ENCODE measurements at places on chromosomes 7 and 10. TPM values are rescaled to one million over a fixed set of nuclear protein-coding genes. Genes with fewer than 3 reads are reported as not detected.

DNA sequence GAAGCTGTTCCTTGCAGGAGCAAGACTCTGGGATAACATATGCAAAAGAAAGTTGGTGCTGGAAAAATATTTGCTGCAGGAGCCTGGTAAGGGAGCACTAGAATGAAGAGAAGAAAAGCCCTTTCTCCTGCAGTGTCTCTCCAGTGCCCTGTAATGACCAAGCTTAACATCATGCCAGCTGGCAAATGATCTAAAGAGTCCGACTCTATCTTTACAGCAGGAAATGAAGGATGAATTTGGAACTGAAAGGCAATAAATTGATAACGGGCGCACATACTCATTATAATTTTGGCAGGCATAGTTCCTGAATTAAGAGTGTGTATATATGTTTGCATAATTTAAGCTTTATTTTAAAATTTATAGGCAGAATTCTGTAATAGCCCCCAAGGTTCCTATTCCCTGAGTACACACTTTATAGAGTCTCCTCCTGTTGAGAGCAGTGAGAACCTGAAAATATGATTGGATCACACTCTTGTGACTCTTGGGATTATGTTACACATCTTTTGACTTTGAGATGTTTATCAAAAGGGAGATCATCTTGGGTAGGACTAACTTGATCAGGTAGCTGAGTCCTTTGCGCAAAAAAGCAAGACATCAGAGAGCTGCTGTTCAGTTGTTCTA is 299.0 kb upstream of the MBL2 start:
- DNase-seq = no peak

NEUROD6 gene
- total RNA-seq = 600 TPM

GRCh38 chr10:19730167-19730906 is 85.9 kb upstream of the PLXDC2 start:
- no peak for DNase-seq

FIGNL1 gene
- total RNA-seq = 47.7 TPM

DNA sequence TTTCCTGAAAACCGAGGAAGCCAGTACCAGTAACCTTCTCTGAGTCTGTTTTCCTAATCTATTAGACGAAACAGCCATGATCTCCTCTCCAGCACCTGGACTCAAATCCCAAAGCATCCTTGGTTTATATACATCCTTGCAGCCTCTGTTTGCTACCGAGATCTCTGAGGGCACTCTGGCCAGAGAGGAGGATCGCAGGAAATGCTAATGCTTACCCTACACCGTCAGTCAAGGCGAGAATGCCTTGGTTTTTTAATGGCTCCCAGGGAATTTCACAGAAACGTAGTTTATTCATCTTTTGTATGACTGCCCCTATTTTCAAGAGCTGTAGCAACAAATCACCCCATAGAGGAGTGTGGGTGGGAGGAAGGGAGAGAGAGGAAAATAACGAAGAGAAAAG is 91.5 kb upstream of the CALN1 start:
- no peak for DNase-seq

GRCh38 chr7:11786186-11786585 is 45.8 kb downstream of the THSD7A start:
- DNase-seq = no peak

- DNase-seq = no peak
Observed at GRCh38 chr10:119350502-119351097, 143.2 kb downstream of the GRK5 start.

GRCh38 chr10:4865945-4866661 is 40.1 kb downstream of the AKR1E2 start:
- no peak for DNase-seq

DNA sequence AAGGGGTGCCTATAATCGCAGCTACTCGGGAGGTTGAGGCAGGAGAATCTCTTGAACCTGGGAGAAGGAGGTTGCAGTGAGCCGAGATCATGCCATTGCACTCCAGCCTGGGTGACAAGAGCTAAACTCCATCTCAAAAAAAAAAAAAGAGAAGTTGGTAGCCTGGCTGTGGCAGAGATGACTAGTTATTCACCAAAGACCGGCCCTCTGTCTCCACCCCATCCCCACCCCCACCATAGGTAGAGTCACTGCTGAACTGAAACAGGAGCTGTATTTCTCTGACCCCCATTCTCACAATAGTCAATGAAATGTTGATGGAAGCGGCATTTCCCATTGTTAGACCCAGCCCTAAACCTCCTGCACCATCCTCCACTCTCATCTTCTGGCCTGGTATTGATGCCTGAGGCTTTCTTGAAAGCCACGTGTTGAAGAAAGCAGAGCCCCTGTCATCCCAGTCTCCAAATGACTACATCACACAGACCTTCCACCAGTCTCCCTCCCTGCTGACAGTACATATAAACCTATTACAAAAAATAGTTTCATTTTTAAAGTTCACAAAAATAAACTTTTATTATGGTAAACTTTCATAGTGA is 9.4 kb upstream of the PIK3CG start:
- no peak for DNase-seq

- no peak for DNase-seq
Observed at GRCh38 chr7:33091641-33092191, 17.5 kb downstream of the RP9 start.

DNA sequence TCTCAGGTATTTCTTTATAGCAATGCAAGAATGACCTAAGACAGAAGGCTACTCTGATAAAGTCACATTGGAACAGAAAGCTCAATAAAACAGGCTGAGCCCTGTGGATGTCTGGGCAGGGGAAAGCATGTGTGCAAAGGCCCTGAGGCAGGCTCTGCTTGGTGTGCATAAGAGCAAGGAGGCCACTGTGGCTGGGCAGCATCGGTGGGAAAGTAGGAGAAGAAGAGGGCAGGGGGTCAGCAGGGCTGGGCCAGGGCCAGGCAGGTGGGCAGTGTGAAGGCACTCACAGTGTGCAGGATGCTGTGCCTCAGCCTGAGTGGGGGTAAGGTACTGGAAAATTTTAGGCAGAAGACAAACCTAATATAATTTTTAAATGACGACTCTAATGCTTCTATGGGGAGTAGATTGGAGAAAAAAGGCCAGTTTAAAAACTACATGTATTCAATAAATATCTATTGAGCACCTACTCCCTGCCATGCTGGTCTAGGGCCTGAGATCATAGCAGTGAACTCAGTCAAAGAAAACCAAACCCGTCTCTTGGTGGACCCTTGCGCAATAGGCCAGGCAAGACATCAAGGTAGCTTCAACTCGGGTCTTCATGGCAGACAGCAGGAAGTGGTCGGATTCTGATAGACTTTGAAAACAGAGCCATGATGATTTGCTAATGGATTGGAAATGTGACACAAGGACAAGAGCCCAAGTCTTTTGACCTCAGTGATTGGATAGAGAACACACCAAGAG is 572.3 kb downstream of the TCERG1L start:
- DNase-seq = no peak

- DNase-seq = no peak
Observed at GRCh38 chr7:69668339-69668870, 70.1 kb downstream of the AUTS2 start.

- DNase-seq = no peak
Observed at GRCh38 chr7:106100863-106101629, 11.1 kb downstream of the SYPL1 start.

DNA sequence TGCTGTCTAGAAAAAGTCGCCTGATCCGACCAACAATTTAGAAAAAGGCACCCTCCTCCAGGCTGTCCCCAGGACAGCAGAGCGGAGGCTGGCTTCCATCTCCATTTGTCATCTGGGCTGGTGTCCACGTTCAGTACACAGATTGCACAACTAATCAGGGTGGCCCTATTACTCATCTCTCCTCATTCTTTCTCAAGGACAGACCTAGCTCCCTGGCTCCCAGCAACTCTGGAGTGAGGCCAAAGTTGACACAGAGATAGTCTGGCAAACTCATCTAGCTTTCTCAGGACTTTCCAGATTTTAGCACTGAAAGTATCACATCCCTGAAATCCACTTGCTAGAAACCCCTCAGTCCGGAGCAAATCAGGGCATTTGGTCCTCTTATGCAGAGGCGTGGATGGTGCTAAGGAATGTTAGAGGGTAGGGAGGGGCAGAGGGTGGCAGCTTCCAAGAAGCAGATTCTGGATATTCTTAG is 75.1 kb downstream of the DNAH11 start:
- no peak for DNase-seq

DNA sequence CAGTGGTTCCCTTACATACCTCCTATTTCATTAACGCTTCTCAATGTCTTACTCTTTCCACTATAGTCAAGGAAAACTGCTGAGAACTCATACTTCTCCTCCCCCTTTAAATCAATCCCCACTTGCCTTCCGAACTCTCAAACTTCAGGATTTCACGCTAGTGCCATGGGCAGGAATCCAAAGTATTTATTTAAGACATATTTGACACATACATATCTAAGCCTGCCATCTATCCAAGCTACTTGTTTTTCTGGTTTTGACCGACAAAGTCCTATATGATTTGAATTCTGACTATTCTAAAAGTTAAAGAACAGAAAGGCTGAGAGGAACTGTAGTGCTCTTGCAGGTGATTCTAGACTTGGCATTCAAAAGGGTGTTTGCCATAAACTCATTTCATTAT is 51.8 kb downstream of the CCDC6 start:
- DNase-seq = no peak

- no peak for DNase-seq
Observed at GRCh38 chr7:114970308-114970707, 48.4 kb downstream of the MDFIC start.

DMTF1 gene
- total RNA-seq = 200 TPM

DNA sequence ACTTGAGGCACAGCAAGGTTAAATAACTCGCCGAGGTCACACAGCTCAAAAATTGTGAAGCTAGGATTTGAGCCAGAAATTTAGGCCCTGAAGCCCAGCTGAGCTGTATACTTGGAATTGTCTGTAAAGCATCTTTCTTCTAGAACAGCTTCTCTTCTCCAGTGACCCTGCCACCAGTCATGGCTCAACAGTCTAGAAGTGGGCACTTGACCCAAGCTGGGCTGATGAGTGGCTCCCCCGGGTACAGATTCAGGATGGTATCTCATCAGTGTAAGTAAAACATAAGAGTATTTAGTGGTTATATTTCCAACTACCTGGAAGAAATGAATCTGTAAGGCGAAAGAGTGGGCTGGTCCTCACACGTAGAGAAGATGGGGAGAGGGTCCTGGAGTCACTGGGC is 243.9 kb upstream of the GPR26 start:
- no peak for DNase-seq

LRRC61 gene
- 11.7 TPM for total RNA-seq

DNA sequence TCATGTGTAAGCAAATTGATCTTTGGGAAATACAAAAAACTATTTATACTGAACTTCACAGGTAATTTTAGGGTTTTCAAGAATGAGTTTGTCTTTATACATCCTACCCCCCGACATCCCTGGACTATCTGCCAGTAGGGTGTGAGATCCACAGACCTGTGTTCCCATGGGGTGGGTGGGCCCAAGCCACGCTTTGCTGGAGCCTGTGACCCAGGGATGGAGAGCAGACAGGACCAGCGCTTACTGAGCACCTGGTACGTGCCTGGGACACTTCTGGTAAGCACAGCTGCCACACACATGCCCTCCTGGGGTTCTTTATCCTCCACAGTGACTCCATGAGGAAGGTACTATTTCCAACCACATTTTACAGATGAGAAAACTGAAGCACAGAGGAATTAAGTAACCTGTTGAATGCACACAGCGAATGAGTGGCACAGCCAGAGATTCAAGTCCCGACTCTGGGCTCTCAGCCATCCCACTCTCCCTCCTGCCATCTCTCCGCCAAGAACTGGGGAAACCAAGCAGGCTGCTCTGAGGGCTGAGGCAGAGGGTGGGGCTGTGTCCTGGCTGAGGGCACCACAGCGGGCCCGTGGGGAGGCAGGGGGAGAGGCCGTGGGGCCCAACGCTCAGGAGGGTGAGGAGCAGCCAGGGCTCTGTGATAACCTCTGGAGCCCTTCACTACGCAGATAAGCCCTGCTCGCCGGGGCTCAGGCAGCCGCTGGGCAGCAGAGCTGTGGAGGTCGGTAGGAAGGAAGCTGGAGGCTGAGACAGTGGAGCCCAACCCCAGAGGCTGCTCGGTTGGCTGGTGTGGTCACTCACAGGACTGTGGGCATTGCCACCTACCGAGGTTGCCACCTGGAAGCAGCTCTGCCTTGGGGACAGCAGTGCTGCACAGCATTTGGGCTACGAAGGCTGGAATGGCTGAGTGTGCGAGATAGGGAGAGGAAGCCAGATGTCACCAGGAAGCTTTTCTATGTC is 124.2 kb downstream of the ARHGAP22 start:
- no peak for DNase-seq

DNA sequence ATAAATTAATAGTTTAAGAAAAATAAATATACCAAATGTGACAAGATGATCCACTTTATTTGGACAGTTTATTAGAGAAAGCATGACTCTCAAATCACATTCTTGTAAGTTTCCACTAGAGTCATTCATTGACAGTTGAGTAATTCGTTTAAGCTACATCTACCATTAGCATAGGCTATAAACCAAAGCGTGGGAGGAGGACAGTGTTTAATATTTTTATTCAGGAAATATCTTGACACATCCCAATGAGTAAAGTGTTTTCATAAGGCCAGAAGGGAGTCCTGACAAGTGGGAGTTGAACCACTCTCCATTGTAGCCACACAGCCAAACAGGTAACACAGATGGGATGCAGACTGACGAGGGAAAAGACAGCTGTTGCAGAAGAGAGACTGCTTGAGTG is 386.5 kb upstream of the SEMA3D start:
- DNase-seq = no peak

DNA sequence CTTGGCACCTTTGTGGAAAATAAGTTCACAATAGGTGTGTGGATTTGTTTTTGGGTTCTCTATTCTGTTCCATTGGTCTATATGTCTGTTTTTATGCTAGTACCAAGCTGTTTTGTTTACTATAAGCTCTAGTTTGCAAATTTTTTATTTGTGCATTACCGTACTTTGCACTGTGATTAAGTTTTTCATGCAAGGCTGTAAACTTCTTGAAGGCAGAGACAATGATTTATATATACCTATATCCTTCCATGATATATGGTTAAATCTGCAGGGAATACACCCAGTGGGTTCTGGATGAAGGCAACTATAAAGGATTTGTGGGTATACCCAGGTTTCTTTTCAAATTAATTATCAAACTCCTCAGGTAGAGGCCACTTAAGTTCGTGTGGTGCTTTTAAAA is 91.8 kb upstream of the PDLIM1 start:
- DNase-seq = no peak

DNA sequence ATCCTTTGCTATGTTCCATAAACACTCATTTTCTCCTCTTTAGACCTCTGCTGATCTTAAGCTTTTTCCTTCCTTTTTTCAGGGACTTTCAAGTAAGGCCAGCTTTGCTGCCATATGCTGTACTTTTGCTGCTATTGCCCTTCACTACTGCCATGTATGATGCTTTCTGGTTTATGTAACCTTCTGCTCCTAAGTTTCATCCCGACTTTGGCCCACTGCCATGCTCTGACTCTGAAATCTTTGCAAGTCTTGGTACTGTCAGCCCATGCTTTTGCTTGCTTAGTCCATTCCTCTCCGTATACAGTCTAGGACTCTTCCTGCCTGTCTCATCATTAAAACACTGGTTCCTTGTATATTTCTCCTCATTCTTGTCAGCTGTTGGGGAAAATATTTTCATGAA is 152.4 kb downstream of the RNF133 start:
- no peak for DNase-seq

DNA sequence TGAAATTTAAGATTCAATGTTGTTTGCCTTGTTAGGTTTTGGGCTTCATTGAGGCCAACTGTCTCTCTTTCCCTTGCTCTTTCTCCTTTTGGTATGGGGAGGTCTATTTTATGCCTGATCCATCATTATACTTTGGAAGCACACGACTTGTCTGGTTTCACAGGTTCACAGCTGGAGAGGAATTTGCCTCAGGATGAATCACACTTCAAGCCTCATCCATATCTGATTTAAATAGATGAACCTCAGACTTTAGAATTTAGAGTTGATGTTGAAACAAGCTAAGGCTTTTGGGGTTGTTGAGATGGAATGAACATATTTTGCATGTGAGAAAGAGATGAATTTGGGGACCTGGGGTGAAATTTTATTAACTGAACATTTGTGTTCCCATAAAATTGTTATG is 150.5 kb upstream of the IGFBP3 start:
- DNase-seq = no peak

ZC3HAV1L gene
- 10.8 TPM for total RNA-seq
